ENCODE measurements at places on chromosomes 11 and 22. TPM values are rescaled to one million over a fixed set of nuclear protein-coding genes. Genes with fewer than 3 reads are reported as not detected.

Gene NXPE4
- total RNA-seq: not detected

Gene SCO2
- total RNA-seq: 1.9 TPM

- DNase-seq: no peak
Observed at GRCh38 chr11:44629732-44630345, 64.4 kb downstream of the CD82 start.

DNA sequence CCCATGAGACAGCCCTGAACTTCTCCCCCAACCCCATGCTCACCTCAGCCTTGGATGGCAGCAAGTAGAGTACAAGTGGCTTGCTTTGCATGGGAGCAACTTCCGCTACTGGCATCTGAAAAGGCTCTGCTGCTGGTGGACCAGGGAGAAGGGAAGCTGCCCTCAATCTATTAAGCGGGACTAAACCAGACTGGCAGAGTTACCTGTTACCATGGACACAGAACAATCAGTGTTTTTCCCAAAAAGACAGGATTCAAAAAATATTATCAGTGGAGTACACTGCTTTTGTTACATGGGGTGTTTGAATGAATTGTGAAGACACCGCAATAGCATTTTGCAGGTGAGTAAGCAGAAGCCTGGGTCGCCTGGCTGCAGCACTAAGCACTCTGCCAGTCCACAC lies 631.4 kb upstream of the B3GAT1 start:
- no peak for DNase-seq

DNA sequence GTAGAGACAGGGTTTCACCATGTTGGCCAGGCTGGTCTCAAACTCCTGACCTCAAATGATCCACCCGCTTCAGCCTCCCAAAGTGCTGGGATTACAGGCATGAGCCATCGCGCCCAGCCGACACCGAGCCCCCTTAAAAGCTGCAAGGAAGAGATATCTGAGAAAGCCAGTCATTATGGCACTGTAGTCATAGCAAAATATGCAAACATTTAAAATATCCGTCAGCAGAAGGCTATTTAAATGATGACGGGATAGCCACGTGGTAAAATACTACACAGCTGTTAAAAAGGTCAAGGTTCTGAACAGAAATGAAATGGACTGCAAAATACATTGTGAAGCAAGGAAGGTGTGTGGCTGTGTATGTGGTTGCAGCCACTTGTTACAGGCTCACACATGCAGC lies 6.4 kb upstream of the CCDC88B start:
- DNase-seq: no peak

All from foreskin keratinocyte (primary cell).